Stimulated activated CD4-positive, alpha-beta T cell treated with anti-CD3 and anti-CD28 coated beads, Interleukin-15, amount 100 ng/mL, for 48 hours (primary cell): ENCODE measurements at places on chromosomes 4 and X.

GRCh38 chrX:8632924-8633323 lies 99.0 kb downstream of the ANOS1 start:
- DNase-seq, result no peak

DNA sequence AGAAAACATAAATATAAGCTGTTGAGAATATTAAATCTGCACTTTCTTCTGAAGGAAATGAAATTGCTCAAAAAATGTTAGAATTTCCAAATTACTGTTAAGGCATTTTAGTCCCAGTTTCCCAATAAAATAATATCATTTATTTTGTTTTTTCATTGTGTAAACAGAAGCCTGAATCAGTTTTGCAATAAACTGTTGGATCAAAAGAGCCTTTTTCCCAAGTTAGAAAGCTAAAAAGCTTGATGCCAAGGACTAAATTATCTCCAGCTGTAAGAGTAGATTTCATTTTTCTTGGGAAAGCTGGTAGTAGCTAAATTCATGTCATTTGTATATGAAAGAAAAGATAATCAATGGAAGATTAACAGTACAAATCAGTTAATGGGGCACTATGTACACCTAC lies 95.8 kb downstream of the RNF150 start:
- no peak for DNase-seq

DNA sequence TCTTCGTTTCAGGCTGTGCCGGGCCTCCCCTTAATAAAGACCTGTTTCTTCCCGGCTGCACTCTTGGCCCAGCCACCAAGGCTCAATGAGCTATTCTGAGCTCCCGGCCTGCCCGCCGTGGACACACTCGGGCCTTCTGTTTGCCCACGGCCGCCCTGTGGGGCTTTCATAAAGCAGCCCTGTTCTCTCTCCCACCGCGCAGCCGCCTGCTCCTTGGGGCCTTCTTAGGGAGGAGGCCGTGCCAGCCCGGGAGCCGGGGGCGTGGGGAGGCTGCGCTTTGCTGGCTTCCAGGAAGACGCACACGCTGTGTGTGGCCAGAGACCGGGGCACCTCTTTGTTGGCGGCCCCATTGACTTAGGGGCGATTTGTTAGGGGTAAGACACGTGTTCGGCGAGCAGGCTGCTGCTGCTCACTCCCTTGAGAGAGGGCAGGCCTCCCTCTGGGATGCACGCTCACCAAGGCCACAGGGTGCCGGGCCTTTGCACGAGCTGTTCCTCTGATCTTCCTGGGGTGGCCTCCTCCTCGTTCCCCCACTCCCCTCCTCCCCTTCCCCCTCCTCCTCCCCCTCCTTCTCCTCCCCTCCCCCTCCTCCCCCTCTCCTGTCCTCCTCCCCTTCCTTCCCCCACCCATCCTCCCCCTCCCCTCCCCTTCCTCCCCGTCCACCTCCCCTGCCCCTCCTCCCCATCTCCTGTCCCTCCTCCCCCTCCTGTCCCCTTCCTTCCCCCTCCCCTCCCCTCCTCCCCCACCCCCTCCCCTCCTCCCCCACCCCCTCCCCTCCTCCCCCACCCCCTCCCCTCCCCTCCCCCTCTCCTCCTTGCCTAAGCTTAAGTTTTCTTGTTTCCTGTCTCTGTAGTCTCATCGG lies 11.3 kb downstream of the BLOC1S4 start:
- no peak for DNase-seq

DNA sequence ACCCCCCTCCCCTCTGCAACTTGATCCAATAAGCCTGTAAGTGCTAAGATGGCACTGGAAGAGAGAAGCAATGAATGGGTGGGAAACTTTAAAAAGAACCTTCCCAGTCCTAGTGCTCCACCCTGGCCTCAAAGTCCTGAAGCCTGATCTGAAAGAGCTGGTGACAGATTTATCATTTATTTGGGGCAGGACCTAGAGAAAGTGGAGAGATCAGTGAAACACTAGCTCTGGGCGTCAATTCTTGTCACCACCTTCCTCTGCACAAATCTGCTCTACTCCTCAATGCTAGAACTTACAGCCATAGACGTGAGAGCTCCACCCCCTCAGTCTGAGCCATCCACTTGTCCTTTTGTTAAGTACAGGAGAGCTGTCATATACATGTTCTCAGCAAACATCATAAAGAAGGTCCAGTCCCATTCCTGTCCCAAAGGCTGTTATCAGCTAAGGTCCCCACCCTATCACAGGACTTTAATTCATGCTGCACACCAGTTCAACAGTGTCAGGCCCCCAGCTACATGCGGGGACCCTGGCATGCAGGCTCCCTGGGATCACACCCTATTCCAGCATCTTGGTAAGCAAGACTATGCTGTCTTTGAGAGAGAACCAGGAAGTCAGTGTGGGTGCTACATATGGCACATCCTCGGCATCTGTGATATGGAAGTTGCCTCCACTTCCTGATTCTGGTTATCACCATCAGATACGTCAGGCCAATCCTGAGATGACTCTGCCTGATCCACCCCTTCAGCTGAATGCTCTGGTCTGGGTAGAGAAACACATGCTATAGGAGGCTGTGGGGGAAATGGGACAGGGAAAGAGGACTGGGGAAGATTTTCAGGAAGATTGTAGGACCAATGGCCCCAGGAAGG lies 2.3 kb downstream of the P2RY4 start:
- DNase-seq, result no peak

DNA sequence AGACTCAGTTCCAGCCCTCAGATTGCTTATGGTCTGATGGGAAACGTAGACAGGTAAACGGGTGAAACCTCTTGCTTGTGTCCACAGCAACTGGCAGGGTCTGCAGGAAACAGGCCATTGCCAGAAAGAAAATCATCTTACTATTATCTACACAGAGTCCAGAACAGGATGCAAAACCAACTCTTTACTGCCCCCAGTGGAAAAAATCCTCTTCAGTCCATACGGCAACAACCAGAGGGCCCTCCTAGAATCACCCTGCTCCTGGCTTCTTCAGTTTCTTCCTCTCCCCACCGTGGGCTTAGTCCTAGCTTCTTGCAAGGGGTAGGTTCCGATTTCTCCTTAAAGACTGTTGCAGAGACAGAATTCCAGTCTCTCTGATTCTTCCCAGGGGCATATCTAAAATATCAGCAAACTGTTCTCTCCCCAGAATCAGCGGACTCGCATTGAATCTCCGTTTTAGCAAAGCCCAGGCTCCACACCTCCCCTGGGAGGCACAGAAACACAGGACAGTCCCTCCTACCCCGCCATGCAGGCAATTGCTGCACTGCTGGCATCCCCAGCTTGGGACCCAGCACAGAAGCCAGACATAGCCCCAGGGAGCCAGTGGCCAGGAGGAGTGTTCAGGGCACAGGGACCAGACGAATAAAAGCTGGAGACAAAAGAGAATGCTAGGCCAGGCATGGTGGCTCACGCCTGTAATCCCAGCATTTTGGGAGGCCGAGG lies 41.0 kb upstream of the SH3RF1 start:
- DNase-seq, result no peak

GRCh38 chr4:92535599-92535998 lies 231.8 kb downstream of the GRID2 start:
- no peak for DNase-seq

- no peak for DNase-seq
Observed at GRCh38 chr4:83221897-83222441, 62.6 kb downstream of the COQ2 start.

DNA sequence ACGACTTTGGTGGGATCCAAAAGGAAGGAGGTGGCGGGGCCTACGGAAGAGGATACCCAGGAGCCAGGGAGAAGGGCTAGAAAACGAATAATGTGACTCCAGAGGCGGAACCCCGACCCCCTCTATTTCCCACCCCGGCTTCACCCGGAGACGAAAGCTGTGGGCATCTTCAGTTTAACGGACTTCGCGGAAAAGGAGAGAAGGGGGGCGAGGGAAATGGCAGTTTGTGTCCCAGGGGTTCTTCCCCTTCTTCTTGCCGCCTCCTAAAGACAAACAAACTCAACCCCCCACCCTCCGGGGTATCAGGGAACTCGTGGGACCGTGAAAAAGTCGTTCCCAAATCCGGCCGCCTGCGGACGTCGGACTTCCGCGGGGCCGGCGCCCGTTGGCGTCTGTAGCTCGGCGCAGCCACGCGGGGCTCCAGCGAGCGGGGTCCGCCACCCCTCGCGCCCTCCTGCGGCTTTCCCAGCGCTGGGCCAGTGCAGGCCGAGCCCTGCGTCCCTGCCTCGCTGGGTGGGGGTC lies 3.6 kb upstream of the LEF1 start:
- DNase-seq, result no peak

DNA sequence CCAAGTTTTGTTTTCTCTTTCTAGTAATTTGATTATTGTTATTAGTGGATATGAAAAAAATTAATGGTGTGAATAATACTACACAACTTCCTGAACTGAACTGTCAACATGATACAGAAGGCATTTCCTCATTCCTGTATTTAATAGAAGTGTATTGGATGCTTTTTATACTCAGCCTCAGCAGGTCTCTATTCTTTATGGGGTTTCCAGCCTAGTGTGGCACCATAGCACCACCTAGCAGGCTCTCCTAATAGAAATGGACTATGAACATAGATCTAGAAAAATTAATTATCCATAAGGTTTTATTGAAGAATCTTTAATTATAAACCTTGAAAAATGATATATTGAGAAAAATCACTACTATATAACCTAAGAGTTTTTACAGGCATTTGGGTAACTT lies 52.4 kb downstream of the GLRB start:
- no peak for DNase-seq

GRCh38 chrX:18354369-18355223 lies at the start of gene SCML2:
Gene SCML2 (minus strand): TSS chrX:18354688. CDS start chrX:18334071, 20,617 bp downstream.
- DNase-seq, result peak; percentile 25

- no peak for DNase-seq
Observed at GRCh38 chr4:141255016-141255415, 34.3 kb downstream of the ZNF330 start.

GRCh38 chrX:15877380-15877779 lies 22.8 kb upstream of the AP1S2 start:
- DNase-seq, result no peak

DNA sequence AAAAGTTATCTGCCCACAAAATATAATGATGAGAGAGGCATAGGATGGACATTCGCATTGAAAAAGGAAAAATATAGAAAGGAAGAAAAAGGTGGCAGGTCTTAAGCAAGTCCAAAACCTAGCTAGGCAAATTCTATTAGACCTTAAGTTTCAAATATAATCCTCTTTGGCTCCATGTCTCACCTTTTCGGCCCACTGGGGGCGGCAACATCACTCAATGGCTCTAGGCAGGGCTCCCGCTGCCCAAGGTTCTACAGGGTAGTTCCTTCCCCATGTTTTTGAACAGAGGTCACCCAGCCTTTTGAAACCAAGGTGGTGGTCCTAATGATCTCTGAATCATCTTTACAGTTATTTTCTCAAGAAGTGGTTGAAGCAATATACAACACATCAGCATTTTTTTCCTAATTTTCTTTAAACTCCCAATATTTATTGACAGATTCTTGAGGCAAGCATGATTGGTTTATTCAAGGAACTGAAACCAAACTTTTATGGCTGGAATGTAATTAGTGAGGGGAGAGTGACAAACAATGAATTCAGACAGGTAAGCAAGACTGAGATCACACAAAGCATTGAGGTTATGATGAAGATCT lies 309.4 kb downstream of the ANTXR2 start:
- no peak for DNase-seq

- no peak for DNase-seq
Observed at GRCh38 chr4:140297221-140297570, 76.2 kb upstream of the SCOC start.

DNA sequence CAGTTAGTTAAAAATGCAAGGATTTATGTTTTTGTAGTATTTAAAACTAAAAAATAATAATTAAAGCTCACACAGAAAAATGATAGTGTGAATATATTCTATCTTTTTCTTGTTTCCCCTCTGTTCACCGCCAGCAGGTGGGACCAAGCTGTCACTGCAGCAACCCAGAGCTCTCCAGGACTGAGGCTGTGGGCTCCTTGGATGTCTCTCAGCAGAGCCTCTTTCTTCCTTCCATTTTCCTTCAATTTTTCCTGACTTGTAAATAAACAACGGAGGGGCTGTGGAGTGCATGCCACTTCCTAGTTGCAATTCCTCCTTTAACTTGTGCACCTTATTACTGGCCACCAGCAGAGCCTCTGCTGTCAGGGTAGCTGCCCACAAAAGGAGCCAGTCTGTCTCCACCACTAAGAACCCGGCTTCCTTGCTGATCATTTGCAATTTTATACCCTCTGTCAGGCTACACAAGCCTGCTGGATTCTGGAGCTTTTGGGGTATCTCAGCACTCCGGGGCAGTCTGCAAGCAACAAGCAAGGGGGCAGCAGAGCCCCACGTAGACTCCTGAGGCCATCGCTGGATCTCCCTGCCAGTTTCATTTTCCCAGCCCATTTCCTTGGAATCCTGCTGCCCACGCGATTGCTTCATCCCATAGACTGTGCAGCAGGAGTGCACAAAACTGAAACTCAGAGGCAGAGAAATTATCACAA lies 1467.4 kb downstream of the C4orf33 start:
- no peak for DNase-seq

- DNase-seq, result no peak
Observed at GRCh38 chr4:39054497-39054896, 7.5 kb upstream of the KLHL5 start.
